ENCODE measurements at places on chromosomes 2 and 18.

GRCh38 chr2:7722212-7722910 is 805.1 kb downstream of the RNF144A start:
- DNase-seq, result no peak

GRCh38 chr2:216474925-216475670 is 23.5 kb upstream of the RPL37A start:
- DNase-seq, result no peak

DNA sequence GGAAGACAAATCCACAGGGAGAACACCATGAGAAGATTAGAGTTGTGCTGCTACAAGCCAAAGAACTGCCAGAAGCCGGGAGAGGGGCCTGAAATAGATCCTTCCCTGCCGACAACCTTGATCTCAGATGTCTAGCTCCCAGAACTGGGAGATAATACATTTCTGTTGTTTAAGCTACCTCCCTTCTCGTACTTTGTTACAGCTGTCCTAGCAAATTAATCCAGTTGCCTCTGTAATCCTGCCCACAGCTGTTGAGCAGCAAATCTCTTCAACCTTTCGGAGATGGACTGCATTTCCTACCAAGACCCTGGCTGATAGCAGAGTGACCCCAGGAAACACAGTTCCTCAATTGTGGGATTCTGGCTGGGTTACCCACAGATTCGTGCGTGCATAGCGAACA is 2.6 kb upstream of the TBC1D8 start:
- no peak for DNase-seq

DNA sequence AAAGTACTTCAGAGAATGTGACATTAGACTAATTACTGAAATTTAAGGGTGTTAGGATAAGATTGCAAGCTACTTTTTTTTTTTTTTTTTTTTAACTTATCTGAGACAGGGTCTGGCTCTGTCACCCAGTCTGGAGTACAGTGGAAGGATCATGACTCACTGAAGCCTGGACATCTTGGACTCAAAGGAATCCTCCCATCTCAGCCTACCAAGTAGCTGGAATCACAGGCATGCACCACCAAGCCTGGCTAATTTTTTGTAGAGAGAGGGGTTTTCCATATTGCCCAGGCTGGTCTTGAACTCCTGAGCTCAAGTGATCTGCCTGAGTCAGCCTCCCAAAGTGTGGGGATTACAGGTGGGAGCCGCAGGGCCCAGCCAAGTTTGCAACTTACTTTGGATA is 1246.0 kb upstream of the ZEB2 start:
- no peak for DNase-seq

DNA sequence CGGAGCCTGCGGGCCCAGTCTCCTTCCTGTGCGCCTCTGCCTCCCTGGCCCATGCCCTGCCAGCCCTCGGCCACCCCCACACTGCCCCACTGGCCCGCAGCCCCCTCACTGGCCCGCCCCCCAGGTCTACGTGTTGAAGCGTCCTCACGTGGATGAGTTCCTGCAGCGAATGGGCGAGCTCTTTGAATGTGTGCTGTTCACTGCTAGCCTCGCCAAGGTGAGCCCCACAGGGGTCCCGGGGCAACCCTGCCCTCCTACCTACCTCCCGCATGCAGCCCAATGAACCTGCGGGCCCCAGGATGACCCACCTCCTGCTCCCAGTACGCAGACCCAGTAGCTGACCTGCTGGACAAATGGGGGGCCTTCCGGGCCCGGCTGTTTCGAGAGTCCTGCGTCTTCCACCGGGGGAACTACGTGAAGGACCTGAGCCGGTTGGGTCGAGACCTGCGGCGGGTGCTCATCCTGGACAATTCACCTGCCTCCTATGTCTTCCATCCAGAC is 3.3 kb downstream of the CTDSP1 start:
- DNase-seq, result no peak

- DNase-seq, result no peak
Measured at GRCh38 chr2:3125001-3125760, 252.4 kb downstream of the EIPR1 start.
